ENCODE measurements at places on chromosomes 11 and 22. TPM values are rescaled to one million over a fixed set of nuclear protein-coding genes. Genes with fewer than 3 reads are reported as not detected.

The EFCAB6 gene
- total RNA-seq: 6.7 TPM

The MMP8 gene
- total RNA-seq: not detected

The MPZL2 gene
- 16.2 TPM for total RNA-seq

The LRRC32 gene
- 24.3 TPM for total RNA-seq

The CCDC188 gene
- total RNA-seq: 0.35 TPM

The TCN2 gene
- total RNA-seq: 8.1 TPM

DNA sequence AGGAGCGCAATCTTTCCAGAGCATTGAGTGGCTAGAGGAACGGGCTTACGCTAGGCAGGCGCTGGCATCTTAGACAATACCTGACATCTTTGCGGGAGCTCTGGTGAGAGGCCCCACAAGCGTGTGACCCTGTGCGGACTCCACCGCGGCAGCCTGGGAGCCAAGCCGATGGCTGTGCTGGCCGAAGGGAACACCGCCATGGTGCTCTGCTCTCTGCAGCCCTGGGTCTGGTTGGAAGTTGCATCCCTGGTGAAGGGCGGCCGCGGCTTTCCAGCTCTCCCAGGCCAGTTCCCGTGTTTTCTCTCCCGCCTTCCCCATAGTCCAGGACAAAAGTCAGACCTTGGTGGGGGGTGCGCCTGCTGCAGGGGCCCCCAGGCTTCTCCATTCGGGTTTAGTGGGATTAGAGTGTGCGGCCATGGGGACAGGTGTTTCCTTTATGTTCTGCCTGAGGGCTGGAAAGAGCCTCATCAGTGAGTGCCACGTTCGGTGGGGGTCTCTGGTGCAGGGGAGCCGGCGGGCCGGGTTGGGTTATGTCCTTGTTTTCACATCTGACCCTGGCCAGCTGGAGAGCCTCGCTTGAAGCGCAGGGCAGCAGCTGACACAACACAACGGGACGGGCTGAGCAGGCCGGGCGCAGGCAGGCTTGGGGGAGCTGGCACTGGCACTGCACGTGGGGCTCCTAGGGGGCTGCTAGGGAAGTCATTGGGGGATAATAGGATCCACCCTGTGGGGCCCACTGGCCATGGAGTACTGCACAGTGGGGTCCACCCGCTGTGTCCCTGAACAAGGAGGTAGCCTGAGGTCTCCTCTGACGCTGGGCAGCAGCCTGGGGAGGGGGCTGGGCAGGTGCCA lies 94.8 kb downstream of the KCNQ1 start:
- no peak overlapping the region for H3K4me3 ChIP-seq
- peak; percentile 12 for DNase-seq
- no peaks in the 10 kb centered on the region for H3K27me3 ChIP-seq
- H3K4me1 ChIP-seq: no peaks in the 10 kb centered on the region
- no peak overlapping the region for H3K27ac ChIP-seq
- no peaks in the 10 kb centered on the region for H3K36me3 ChIP-seq

DNA sequence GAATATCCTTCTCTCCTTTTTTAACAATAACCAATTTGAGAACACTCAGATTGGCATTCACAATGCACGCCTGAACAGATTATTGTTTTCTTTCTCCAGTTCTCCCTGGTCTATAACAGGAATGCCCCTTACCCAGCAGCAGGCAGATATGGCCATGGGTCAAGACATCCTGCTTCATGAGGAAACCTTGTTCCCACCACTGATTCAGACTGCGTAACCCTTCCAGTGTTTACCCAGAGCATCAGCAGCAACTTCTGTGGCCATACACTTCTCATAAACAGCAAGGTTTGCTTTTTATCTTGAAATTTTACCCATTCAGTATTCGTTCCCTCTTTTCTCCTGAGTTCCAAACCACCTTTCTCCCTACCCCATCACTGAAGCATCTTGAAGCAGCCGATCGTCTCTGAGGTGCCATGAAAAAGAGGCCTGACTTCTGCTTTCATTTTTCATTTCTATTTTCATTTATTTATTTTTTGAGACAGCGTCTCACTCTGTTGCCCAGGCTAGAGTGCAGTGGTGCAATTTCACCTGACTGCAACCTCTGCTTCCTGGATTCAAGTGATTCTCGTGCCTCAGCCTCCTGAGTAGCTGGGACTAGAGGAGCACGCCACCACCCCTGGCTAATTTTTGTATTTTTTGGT lies 9.6 kb downstream of the PTS start:
- no peaks in the 10 kb centered on the region for H3K36me3 ChIP-seq
- no peak overlapping the region for H3K27ac ChIP-seq
- no peaks in the 10 kb centered on the region for H3K27me3 ChIP-seq
- H3K4me1 ChIP-seq: no peaks in the 10 kb centered on the region

Data from ovary (tissue), 10 donors.